ENCODE measurements at places on chromosomes 1 and 21. TPM values are rescaled to one million over a fixed set of nuclear protein-coding genes. Genes with fewer than 3 reads are reported as not detected.

DNA sequence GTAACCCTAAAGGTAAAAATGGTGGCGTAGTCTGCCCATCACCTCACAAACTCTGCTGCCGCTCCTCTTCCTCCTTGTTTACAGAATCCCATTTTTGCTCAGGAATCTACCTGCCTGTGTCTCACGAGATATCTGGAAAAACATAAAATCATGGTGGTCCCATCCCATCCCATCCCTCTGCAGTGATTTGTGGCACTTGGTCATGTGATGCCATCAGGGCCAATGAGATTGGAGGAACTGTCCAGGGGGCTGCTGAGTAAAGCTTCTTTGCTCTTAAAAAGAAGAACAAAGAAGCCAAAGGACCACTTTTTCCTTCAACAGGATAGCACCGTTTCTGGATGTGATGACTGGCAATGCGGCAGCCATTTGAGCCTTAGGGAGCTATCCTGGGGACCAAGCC, 33.0 kb upstream of the CLDN14 start:
- no peak for DNase-seq

The PLEKHG5 gene
- total RNA-seq = 27.4 TPM

GRCh38 chr1:224498574-224499170, 64.1 kb upstream of the WDR26 start:
- DNase-seq = peak; percentile 64

DNA sequence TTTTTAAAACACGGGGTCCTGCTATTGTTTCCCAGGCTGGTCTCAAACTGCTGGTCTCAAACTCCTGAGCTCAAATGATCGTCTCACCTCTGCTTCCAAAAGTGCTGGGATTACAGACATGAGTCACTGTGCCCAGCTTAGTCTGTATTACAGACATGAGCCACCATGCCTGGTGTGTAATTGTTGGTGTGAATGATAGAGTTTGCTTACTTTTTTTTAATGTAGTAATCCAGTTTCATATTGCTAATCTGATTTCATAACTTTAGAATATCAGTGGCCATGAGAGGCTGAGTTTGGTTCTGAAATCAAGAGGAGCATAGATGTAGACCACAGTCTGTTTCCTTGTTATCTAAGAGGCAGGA, 3.4 kb downstream of the EPB41 start:
- no peak for DNase-seq

The CD84 gene
- total RNA-seq = not detected

The VCAM1 gene
- not detected for total RNA-seq

The MYCL gene
- 52.5 TPM for total RNA-seq

GRCh38 chr1:178723546-178723945, 1.5 kb upstream of the RALGPS2 start:
- DNase-seq = no peak

DNA sequence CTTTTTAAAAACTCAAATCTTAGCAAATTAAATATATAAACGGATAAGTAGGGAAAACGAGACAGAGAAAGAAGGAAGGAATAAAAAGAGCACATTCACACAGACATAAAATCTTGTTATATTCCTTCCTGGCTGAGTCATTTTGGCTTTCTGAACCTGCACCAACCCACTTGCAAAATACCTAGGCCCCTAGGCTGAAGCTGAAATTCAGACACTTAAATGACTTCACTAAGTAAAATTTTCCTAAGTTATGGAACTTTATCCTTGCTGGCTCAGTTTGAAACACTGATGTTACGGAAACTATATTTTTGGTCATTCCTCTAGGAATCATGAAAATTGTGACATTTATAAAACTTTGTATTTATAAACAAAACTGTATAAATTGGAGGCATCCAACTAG, 462.8 kb upstream of the NFIA start:
- DNase-seq = no peak

DNA sequence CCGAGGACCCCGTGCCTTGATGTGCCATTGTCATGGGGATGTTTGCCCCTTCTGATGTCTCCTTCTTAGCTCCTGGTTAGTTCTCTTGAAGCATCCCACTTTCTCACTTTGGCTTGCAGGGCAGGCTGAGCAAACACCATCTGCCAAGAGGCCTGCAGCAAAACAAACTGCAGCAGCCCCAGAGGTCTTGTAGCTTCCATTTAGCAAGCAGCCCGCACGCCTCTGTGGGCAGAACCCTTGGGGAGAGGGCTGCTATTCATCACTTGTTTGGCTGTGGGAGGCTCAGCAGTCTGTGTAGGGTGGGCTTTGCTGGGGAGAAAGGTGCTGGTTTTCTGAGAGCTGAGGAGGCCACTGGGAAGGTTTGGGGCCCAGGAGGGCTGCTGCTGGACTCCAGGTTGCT, 56.7 kb downstream of the KCNC4 start:
- DNase-seq = no peak

GRCh38 chr1:47963568-47964358, 33.4 kb downstream of the TRABD2B start:
- DNase-seq = no peak

The PHC2 gene
- 43.9 TPM for total RNA-seq

DNA sequence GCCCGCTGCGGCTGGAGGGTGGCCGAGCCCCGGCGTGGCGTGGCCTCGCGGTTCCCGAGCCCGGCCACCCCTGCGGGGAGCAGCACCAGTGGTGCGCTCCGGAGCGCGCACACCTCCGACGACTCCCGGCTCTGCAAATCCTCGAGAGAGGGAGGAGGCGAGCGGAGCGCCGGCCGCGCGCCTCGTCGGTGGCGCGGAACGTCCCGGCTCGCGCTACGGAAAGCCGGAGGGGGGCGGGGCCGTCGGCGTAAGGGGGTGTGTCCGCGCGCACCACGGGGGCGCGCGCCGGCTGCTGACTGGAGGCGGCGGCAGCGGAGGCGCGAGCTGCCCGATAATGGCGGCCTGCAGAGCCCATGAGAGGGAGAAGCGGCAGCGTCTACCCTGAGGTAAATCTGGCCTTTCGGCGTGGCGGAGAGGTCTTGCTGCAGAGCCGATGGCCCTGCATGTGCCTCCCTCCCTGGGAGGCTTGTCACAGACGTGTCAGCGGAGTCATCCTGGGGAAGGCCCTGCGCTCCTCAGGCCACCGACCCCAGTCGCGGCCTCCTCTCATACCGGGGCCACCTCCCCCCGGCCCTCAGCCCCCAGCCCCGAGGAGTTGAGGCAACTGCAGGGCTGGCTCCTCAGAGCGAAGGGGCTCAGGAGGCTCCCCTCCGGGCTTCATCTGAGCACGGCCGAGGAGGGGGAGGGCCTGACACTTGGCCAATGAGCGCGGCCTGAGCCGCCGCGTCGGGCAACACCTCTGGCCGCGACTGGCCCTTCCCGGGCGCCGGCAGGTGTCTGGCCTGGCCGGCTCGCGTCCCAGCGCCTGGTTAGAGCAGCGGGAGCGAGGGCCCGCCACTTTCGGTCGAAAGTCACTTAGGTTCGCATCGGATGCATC, at the start of gene PDIK1L:
PDIK1L (plus strand) TSS at position 295 of the 877 bp plus-strand sequence. CDS start 2,485 bp downstream, outside the sequence.
- peak; percentile 96 for DNase-seq

DNA sequence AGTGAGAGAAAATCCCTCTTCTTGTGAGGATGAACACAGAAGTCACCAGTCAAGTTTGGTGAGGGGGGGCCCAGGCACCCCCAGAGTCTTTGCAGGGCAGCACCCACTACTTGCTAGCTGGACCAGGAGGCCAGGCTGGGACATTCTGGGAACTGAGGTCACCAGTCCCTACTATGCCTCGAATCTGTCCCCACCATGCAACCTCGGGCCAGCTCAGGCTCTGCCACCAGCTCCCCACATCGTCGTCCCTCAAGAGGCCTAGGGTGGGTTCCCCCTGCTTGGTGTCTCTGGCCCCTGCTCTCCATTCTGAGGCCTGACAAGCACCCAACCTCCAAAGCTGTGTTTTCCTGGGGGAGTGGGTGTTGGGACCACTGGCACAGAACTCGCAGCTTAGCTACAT, 22.2 kb upstream of the ZNF678 start:
- no peak for DNase-seq

- DNase-seq = no peak
These were observed 59.6 kb upstream of the PRDX6 start for GRCh38 chr1:173417563-173417962.

The LCE2B gene
- not detected for total RNA-seq

- no peak for DNase-seq
These were observed 8.6 kb downstream of the ZNF496 start for GRCh38 chr1:247322849-247323586.

All from H7 (cell line).